ENCODE measurements at places on chromosomes 5 and 9.
A peak's percentile ranks its signal among the peaks of the same experiment; 100 is the strongest.

- peak; percentile 50 for DNase-seq
Observed at GRCh38 chr5:95823738-95824609, 1.4 kb upstream of the GLRX start.

DNA sequence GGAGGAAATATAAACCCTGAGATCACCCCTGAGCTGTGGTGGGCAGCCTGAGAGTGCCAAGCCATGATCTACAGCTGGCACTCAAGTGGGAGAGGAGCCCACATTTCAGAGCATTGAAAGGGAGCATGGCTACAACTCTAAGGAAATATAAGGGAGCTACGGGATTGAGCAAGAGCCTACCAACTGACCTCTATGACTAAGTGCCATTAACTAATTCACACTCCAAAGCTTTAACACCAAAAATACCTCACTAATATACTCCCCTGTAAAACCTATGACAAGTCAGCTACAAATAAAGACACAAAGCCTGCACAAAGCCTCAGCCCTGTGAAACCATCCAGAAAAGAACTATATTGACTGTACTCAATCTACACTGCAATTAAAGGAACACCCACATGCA lies 286.8 kb upstream of the RPS23 start:
- no peak for DNase-seq

- no peak for DNase-seq
Observed at GRCh38 chr5:26757941-26758340, 280.4 kb downstream of the CDH9 start.

GRCh38 chr9:115398996-115399395 lies 281.0 kb upstream of the TNC start:
- DNase-seq, result no peak

DNA sequence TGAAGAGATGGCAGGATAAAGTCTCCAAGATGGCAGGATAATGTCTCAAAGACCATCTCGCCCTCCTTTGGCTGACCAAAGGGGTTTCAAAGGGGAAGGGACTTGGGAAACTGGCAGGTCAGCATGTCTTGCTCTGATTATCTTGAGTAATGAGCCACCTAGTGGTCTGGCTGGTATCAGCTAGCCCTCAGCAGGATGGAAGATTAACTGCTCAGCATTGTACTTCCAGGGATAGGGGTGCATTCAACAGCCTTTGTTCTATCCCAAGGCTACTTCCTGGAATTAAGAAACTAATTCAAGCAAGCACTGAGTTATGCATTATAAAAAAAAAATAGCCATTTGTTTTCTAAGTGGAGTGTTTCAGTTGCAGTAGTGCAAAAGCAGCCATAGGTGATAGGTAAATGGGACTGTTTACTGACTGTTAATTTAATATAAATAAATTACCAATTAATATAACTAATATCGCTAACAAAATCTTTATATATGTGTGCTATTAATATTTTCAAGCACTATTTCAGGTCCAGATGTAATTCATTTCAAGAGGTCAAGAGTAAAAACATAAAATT lies 555.5 kb downstream of the CDH9 start:
- DNase-seq, result no peak

GRCh38 chr5:113373426-113373825 lies 61.4 kb downstream of the TSSK1B start:
- no peak for DNase-seq

GRCh38 chr5:68873198-68873597 lies 220.6 kb upstream of the SLC30A5 start:
- DNase-seq, result no peak

GRCh38 chr9:101037430-101037829 lies 8.9 kb downstream of the PLPPR1 start:
- no peak for DNase-seq

DNA sequence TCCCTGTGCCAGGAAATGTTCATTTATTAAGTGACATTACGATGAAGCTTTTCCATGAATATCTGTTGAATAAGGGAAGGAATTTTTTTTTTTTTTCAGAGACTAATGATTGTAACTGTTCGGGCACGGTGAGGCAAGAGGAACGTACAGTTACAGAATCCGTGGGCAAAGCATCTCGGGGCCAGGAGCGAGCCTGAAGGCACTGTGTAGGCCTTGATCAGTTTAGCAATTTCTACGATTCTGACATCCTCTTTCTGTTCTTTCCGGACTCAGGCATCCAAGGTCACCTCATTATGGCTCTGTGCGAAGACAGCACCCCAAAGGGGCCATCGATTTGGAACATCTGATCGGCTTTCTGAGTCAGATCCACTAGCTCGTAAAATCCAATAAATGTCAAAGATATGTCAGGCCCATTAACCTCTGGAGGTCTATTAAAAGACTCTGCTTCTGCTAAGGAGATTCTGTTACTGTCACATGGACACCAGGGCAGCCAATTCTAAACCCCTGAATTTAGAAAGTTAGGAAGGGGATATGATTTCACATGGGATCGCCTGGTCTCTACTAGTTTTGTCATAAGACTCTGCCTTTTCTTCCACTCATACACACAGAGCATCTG lies 41.4 kb upstream of the BOD1 start:
- DNase-seq, result no peak

DNA sequence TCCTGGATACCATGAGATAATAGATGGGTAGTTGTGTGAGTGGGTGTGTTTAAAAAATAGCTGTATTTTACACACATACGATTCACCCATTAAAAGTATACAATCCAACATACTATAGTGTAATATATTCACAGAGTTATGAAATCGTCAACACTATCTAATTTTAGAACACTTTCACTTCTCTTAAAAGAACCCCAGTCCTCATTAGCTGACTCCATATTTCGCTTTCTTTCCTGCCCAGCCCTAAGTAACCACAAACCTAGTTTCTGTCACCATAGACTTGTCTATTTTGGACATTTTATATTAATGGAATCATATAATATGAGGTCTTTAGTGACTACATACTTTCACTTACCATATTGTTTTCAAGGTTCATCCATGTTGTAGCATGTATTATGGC lies 63.8 kb upstream of the S1PR3 start:
- DNase-seq, result no peak

DNA sequence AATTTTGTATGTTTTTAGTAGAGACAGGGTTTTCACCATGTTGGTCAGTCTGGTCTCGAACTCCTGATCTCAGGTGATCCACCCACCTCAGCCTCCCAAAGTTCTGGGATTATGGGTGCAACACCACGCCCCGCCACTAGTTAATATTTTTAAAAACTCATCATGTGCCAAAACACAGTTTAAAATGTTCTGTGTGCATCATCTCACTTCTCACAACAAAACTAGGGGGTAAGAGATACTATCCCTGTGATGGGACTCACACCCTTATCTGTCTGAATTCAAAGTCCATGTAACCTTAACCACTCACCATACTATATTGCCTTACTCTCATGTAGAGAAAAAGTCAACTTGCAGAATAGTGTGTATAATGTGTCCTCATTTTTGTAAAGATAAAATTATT lies 2.6 kb downstream of the PKD2L2 start:
- no peak for DNase-seq

DNA sequence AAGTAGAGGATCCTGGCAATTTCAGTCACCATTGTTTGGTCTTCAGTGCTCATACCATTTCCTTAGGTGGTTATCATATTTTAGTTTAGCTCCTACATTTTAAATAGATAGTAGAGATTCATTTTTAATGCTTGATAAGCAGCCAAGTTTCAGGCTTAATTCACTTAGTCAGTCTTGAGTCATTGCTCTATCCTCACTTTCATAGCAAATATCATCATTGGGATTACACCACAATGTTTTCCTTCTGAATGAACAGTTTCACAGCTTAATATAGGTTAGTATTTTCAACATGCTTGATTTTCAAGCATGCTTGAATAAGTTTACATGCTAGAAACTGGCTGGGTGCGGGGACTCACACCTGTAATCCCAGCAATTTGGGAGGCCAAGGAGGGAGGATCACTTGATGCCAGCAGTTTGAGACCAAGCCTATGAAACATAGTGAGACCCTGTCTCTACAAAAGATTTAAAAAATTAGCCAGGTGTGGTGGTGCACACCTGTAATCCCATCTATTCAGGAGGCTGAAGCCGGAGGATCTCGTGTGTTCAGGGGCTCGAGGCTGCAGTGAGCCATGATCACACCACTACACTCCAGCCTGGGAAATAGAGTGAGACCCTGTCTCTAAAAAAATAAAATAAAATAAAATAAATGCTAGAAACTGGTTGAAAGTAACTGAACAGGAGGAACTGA lies 339.9 kb downstream of the ADGRV1 start:
- DNase-seq, result no peak

GRCh38 chr5:158175934-158176481 lies 317.1 kb upstream of the CLINT1 start:
- DNase-seq, result no peak

- DNase-seq, result no peak
Observed at GRCh38 chr9:126692759-126693427, 79.2 kb downstream of the LMX1B start.

GRCh38 chr5:80618438-80618837 lies 36.0 kb upstream of the MSH3 start:
- no peak for DNase-seq

GRCh38 chr5:127892467-127893207 lies 189.4 kb downstream of the CCDC192 start:
- no peak for DNase-seq

DNA sequence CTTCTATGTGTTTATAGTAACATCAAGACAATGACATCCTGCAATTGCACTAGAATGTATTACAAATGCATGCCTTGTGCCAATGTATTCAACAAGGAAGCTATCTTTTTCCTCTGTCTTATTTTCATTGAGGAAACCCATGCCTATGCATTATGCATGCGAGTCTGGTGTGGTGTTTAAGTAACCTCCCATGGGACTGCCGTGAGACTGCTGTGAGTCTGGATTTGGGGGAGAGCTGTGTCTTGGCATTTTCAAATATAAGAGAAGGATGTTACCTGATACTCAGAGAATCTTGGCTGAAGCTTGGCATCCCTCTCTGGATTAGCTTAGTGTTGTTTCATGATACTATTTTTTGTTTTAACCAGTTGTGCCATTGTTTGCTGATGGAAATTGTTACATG lies 98.3 kb downstream of the F2RL2 start:
- no peak for DNase-seq

- DNase-seq, result no peak
Observed at GRCh38 chr5:11734369-11734768, 169.9 kb downstream of the CTNND2 start.

DNA sequence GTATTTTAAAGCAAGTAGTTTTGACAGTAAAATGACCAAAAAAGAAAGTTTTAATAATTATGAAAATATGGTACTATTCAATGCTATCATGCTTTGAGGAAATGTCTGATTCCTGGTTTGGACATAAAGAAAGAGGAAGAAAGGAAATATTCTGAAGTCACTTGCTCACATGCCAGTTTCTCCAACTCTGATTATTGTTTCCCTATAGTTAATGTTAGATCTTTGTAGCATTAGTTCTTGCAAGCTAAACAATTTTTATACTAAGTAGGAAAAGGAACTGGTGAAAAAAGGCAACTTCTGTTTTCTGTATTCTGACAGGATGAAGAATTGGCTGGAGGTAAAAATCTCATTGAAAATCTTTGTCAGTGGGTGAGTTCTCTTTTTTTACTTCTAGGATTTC lies 119.5 kb downstream of the YTHDC2 start:
- no peak for DNase-seq

- no peak for DNase-seq
Observed at GRCh38 chr5:14167211-14167845, 24.2 kb downstream of the TRIO start.

DNA sequence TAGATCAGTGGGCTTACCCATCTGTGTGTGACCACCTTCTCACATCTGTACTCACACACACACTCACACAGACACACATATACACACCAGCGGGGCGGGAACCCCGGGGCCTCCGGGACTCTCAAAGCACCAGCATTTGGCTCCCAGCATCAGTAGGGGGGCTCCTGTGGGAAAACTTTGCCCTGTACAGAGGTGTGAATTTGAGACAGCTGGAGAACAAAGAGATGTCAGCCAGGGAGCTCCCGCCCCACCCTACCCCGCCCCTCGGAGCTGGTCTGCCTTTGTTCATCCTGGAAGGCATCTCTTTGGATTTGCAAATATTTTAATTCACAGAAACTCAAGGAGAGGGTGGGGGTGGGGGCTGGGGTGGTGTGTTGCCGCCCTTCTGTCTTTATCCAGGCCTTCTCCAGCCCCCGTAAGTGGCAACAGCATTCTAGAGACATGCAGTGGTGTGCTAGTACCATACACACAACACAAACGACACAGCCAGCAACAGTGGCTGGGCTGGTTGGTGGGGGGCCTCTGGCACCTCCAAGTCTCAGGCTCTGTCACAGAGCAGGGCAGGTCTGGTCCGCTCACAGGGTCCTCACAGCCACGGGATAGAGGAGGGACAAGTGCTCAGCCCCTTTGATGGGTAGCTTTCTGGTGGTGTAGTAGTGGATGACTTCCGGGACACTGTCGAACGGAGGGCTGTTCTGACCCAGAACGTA lies 15.5 kb upstream of the SLC25A51 start:
- no peak for DNase-seq

Measured in left ventricle myocardium inferior (tissue), 1 donor.